H1 (cell line): ENCODE measurements at places on chromosomes 6 and 20. TPM values are rescaled to one million over a fixed set of nuclear protein-coding genes. Genes with fewer than 3 reads are reported as not detected.
A peak's percentile ranks its signal among the peaks of the same experiment; 100 is the strongest.

DNA sequence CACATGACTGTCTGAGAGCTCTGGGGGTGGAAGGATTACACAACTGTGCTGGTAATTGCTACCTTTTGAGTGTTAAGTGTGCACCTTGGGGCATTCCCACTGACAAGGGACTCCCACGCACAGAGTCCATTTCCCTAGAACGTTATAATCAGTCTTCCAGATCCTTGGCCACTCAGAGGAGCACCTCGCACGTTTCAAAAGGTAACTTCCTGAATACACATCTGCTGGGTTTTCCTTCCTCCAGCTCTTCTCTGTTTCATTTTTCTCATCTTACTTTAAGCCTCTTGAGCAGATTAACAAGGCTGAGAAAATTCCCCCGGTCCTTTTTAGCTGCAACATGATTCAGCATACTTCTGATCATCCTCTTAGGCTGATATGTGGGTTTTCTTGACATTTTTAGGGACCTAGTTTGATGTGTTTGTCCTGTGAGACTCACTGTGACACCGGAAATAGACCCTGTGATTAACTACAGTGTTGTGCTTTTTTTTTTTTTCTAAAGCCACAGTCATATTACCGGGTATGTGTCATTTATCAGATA lies 98.4 kb upstream of the DUSP22 start:
- no peaks in the 10 kb centered on the region for H3K36me3 ChIP-seq
- no peak overlapping the region for H3K4me3 ChIP-seq
- DNase-seq: no peak
- H3K27ac ChIP-seq: no peak overlapping the region
- no peaks in the 10 kb centered on the region for H3K27me3 ChIP-seq
- H3K4me1 ChIP-seq: no peaks in the 10 kb centered on the region

DNA sequence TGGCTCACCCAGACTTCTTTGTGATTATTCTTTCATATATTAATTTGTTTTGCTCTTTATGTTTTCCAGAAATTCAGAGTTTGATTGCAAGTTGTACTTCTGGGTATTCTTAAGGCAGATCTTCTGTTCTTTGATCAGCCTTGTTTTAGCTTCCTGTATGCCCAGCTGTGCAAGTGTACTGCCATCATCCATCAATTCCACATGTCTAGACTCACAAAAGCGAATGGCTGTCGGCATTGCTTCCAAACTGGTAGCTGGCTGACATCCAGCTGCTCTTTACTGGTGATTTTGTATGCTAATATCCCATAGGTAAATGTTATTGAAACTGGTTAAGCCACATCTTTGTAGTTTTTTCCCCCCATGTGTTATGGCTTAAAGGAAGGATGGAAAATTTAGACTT lies 1084.8 kb upstream of the CITED2 start:
- H3K4me1 ChIP-seq: no peaks in the 10 kb centered on the region; the same call in 1 of the 2 replicates
- no peaks in the 10 kb centered on the region for H3K36me3 ChIP-seq
- H3K27ac ChIP-seq: no peak overlapping the region

DNA sequence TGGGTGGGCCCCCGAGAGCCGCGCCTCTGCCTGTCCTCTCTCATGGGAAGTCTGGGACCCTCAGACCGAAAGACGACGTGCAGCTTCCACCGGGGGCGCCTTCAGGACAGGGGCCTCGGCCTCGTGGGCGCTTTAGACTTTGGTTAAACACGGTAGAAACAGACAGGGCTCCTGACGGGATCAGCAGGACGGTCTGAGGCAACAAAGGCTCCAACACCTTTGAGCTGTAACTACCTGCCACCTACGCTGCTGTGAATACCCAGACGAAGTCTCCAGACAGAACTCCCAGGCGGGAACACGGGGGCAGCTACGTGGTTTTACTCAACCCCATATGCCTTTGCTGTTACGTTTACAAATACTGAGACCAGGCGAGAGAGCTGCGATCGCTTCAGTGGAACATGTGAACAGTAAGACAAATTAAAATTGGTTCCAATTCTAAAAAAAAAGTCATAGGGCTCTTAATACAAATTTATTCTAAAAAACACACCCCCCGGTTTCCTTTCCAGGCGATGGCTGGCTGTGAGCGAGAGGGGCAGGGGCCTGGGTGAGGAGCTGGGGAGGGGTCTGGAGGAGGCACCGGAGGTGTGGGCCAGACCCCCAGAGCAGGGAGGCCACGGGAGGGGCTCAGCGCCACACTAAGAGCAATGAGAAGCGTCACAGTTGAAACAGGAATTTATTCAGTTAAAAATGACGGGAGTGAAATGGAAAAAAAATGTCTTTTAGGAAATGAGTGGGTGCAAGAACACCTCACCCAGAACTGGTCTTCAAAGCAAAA lies 453.2 kb downstream of the QKI start:
- no peak overlapping the region for H3K4me3 ChIP-seq
- DNase-seq: peak; percentile 55
- no peaks in the 10 kb centered on the region for H3K27me3 ChIP-seq
- H3K27ac ChIP-seq: no peak overlapping the region

- H3K36me3 ChIP-seq: no peaks in the 10 kb centered on the region
- DNase-seq: no peak
- H3K4me3 ChIP-seq: no peak overlapping the region
- no peaks in the 10 kb centered on the region for H3K27me3 ChIP-seq
Measured at GRCh38 chr6:11067348-11067747, 23.2 kb upstream of the ELOVL2 start.

DNA sequence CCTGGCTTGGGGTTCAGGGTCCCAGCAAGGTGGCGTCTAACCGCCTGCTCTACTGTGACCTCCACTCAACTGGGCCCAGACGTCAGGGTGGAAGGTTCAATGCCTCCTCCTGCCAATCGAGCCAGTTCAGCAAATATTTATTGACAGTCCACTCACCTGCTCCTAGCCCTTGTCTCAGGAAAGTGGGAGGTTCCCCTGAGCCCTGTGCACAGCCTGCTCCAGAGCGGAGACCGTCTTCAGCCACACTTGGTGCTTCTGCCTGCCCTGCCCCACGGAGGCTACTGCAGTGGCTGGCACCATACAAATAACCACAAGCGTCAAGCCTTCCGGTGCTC lies 6.1 kb downstream of the CCDC167 start:
- H3K4me1 ChIP-seq: peaks cover 22% of the 10 kb centered on the region
- H3K27ac ChIP-seq: no peak overlapping the region
- no peaks in the 10 kb centered on the region for H3K27me3 ChIP-seq
- no peak for DNase-seq

DNA sequence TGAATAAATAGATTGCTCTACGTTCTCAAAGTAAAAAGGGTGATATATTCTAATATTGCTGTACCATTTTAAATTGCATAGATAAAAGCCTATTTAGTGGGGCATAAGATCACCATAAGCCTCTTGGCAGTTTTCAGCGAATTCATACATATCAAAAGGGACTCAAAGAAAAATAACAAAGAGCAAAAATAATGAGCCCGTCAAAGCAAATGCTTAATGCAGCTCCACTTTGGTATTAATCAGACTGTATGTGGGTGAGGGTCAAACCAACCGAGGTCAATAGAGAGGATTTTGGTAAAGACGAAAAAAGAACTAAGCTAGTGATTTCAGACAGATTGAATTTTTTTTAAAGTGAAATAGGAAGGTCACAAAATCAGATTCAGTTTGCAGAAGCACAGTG lies 598.8 kb downstream of the GRIK2 start:
- H3K36me3 ChIP-seq: no peaks in the 10 kb centered on the region
- no peaks in the 10 kb centered on the region for H3K27me3 ChIP-seq
- no peak for DNase-seq
- no peak overlapping the region for H3K4me3 ChIP-seq
- no peak overlapping the region for H3K27ac ChIP-seq

- H3K36me3 ChIP-seq: no peaks in the 10 kb centered on the region
- H3K4me3 ChIP-seq: peak overlapping the region; percentile 9; the same call in 1 of the 2 replicates
- no peak for DNase-seq
- no peaks in the 10 kb centered on the region for H3K27me3 ChIP-seq
- peaks cover 13% of the 10 kb centered on the region for H3K4me1 ChIP-seq
Measured at GRCh38 chr6:156953479-156954146, 176.4 kb downstream of the ARID1B start.

- no peaks in the 10 kb centered on the region for H3K36me3 ChIP-seq
- no peaks in the 10 kb centered on the region for H3K4me1 ChIP-seq
- no peak for DNase-seq
- no peaks in the 10 kb centered on the region for H3K27me3 ChIP-seq
- no peak overlapping the region for H3K27ac ChIP-seq
- no peak overlapping the region for H3K4me3 ChIP-seq
Measured at GRCh38 chr6:127812985-127813698, 87.7 kb downstream of the THEMIS start.

DNA sequence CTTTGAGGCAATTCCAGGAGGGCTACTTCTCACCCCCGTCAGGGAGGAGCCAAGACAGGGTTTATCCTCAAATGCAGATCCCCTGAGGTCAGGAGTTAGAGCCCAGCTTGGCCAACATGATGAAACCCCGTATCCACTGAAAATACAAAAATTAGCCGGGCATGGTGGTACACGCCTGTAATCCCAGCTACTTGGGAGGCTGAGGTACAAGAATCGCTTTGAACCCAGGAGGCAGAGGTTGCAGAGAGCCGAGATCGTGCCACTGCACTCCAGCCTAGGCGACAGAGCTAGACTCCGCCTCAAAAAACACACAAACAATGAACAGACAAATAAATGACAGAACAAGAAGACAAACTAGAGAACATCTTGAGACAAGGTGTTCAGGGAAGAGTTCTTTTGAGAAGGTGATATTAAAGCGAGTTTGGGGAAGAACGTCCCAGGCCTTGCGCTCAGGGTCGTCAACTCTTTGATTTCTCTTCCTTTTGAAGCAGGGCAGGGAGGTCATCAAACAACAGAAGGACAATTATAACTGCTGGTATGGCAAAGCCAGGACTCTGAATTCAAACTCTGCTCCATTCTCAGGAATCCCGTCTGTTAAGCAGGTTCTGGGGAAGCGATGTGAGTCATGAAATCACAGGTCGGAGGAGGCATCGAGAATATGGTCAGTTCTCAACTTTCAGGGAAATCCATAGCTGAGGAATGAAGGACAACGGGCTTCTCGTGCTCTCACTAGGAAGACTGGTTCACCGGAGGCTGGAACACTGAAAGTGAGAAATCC lies 1.4 kb upstream of the RALY start:
- no peak for DNase-seq
- peak overlapping the region; percentile 90 for H3K27ac ChIP-seq
- H3K27me3 ChIP-seq: no peaks in the 10 kb centered on the region
- H3K36me3 ChIP-seq: no peaks in the 10 kb centered on the region

DNA sequence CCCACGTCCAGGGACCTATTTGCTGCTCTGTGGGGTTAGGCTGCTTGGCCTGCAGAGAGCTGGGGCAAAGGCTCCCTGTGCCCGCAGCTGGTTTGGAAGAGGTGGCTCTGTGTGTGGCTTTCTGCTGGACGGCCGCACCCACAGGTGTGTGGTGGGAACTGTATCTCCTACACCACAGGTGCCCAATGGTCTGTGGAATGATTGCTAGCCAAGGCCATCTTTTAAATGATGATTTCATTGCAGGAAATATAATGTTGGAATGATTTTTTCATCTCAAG lies 178.4 kb downstream of the DLL1 start:
- H3K27me3 ChIP-seq: no peaks in the 10 kb centered on the region
- no peaks in the 10 kb centered on the region for H3K36me3 ChIP-seq
- H3K4me1 ChIP-seq: no peaks in the 10 kb centered on the region
- H3K4me3 ChIP-seq: no peak overlapping the region
- no peak overlapping the region for H3K27ac ChIP-seq

- H3K27me3 ChIP-seq: no peaks in the 10 kb centered on the region
- no peaks in the 10 kb centered on the region for H3K4me1 ChIP-seq
- no peak overlapping the region for H3K4me3 ChIP-seq
- no peak overlapping the region for H3K27ac ChIP-seq
- no peak for DNase-seq
- H3K36me3 ChIP-seq: peaks cover 17% of the 10 kb centered on the region
Measured at GRCh38 chr20:38084425-38084951, 50.9 kb downstream of the RPRD1B start.

DNA sequence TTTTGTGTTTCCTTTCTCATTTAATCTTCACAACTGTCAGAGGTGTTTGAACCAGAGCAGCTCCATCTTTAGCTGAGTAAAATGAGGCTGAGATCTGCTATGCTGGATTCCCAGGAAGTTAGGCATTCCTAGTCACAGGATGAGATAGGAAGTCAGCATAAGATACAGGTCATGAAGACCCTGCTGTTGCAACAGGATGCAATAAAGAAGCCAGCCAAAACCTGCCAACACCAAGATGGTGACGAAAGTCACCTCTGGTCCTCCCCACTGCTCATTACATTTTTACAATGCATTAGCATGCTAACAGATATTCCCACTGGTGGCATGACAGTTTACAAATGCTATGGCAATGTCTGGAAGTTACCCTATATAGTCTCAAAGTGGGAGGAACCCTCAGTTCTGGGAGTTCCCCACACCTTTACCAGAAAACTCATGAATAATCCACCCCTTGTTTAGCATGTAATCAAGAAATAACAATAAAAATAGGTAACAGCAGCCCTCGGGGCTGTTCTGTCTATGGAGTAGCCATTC lies 262.2 kb upstream of the FERMT1 start:
- H3K27me3 ChIP-seq: no peaks in the 10 kb centered on the region
- H3K27ac ChIP-seq: no peak overlapping the region
- H3K4me3 ChIP-seq: no peak overlapping the region

- H3K36me3 ChIP-seq: peaks cover 5% of the 10 kb centered on the region; the same call in 1 of the 2 replicates
- peak overlapping the region; percentile 92 for H3K4me3 ChIP-seq
Measured at GRCh38 chr6:5261545-5262109, 314 bp downstream of the FARS2 start.

DNA sequence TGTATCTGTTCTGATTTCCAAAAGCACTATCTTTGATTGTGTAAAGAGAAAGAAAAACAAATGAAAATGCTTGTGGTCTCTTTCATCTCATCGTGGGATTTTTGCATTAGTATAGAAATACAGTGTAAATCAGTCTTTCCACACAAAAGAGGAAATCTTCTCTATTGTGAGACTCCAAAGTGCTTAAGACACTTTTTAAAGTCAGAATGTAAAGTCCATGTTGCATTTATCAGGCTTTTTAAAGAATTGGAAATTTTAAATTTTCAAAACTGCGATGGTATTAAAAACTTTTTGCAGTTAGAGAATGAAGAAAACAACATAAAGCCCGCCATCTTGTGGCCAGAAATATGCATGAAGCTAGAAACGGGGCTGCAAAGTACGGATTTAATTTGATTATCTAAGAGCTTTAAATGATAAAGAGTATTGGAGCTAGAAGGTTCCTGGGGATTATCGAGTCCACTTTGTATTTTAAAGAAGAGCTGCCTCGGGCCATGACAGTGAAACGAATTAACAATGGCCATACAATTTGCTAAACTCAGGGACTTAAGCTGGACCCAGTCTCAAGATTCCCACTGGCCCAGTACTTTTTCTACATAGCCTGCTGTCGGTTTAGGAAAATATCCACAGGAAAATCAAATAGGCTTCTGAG lies 339.6 kb downstream of the ARHGAP18 start:
- DNase-seq: peak; percentile 5
- no peak overlapping the region for H3K27ac ChIP-seq
- no peaks in the 10 kb centered on the region for H3K27me3 ChIP-seq
- H3K4me1 ChIP-seq: no peaks in the 10 kb centered on the region; the same call in 1 of the 2 replicates
- no peaks in the 10 kb centered on the region for H3K36me3 ChIP-seq
- H3K4me3 ChIP-seq: no peak overlapping the region

- no peaks in the 10 kb centered on the region for H3K27me3 ChIP-seq
- no peak overlapping the region for H3K4me3 ChIP-seq
- peak; percentile 40 for DNase-seq
- no peaks in the 10 kb centered on the region for H3K36me3 ChIP-seq
- H3K4me1 ChIP-seq: peaks cover 19% of the 10 kb centered on the region
Measured at GRCh38 chr20:53598140-53599043, 4.8 kb upstream of the ZNF217 start.

The BEND3 gene
- total RNA-seq: 38.8 and 40.8 TPM in 2 replicates

The EBF4 gene
- total RNA-seq: 1.2 and 1.6 TPM in 2 replicates

The ZNF334 gene
- 15.9 and 17.8 TPM in 2 replicates for total RNA-seq

The ASCC3 gene
- total RNA-seq: 73.0 and 77.8 TPM in 2 replicates

The TP53TG5 gene
- not detected in 2 replicates for total RNA-seq

The SLC16A10 gene
- total RNA-seq: 16.9 and 18.6 TPM in 2 replicates

The BFSP1 gene
- total RNA-seq: 2.5 and 3.2 TPM in 2 replicates

The ENPP4 gene
- 4.2 and 4.4 TPM in 2 replicates for total RNA-seq
